ENCODE measurements at places on chromosomes 16 and 17.

DNA sequence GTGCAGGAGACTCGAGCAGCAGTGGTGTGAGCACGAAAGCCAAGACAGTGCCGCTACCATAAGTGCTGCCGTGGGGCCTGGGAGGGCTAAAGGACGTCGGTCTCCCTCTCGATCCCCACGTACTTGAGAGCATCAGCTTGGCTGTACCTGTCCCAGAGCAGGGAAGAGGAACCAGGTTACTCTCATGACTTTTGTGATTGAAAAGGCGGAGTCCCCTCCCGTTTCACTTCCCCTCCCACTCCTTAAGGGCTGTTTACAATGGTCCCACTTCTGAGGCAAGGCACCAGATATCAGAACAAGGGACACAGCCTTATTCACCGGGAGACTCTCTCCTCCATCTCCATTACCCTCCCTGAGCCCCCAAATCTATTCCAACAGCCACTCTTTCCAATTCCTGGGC is 20.1 kb downstream of the CNTNAP1 start:
- no peak for DNase-seq

- DNase-seq, result peak; percentile 56
Measured at GRCh38 chr17:40168262-40168832, 8.9 kb upstream of the RAPGEFL1 start.

DNA sequence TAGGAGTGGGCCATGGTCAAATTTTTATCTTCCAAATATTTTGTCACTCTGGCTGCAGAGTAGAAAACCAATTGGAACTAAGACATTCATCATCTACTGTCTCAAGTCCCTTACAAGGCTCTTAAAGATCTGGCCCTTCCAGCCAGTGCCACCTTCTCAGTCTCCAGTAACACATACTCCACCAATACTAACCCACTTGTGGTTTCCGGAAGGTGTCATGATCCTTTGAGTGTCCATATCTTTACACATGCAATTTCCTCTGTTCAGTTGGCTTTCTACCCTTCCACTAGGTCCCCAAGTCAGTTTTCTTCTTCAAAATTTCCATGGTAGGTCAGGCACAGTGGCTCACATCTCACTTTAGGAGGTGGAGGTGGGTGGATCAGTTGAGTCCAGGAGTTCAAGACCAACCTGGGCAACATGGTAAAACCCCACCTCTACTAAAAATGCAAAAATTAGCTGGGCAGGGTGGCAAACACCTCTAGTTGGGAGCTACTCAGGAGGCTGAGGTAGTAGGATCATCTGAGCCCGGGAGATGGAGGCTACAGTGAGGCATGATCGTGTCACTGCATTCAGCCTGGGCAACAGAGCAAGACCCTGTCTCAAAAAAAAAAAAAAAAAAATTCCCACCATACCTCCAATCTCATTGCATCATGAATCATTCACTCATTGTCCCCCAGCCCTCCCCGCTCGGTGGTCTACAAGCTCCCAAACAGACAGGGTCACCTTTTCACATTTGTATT is 6.0 kb upstream of the GRB2 start:
- DNase-seq, result no peak

DNA sequence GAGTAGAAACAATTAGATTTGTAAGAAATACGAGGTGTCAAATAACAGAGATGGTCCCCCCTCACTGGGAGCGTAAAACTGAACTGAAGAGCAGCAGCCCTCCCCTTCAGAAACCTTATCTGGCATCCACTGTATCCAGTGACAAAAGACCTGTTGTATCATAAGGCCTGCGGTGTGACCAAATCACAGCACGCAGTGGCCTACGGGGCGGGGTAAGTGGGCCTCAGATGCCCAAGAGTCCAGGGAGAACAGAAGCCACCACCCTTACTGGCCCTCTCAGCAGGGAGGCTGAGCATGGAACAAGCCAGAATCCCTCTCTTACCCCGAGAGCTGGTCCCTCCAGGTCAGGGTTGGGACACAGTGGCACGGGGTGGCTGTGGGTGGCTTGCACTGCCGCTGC is 5.5 kb downstream of the JMJD6 start:
- no peak for DNase-seq

GRCh38 chr17:50426814-50427787 is 1.1 kb downstream of the ACSF2 start:
- DNase-seq, result peak; percentile 35

GRCh38 chr17:42814633-42815399 is 9.3 kb downstream of the BECN1 start:
- no peak for DNase-seq

DNA sequence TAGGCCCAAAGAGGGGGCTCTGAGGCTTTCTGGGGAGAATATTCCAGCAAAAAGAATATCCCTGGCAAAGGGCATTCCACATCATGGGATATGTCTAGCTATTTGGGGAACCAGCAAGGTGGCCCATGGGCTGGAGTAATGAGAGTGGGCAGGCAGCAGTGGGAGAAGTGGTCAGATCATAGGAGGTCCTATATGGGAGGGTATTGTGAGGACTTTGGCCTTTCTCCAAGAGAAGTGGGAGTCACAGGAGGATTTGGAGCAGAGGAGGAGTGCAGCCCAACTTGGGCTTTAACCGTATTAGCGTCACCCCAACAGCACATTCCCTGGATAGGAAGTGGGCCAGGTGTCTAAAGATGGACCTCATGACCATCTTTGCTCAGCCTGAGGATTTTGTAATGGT is 151.4 kb downstream of the ENGASE start:
- no peak for DNase-seq

GRCh38 chr17:65885541-65886312 is 306.2 kb downstream of the CEP112 start:
- no peak for DNase-seq

GRCh38 chr17:27990100-27990499 is 52.4 kb upstream of the NLK start:
- DNase-seq, result no peak

GRCh38 chr16:20610892-20611349 is 34.8 kb upstream of the ACSM2B start:
- DNase-seq, result no peak

GRCh38 chr16:67917852-67918236 is 13.8 kb downstream of the CTRL start:
- DNase-seq, result peak; percentile 86

DNA sequence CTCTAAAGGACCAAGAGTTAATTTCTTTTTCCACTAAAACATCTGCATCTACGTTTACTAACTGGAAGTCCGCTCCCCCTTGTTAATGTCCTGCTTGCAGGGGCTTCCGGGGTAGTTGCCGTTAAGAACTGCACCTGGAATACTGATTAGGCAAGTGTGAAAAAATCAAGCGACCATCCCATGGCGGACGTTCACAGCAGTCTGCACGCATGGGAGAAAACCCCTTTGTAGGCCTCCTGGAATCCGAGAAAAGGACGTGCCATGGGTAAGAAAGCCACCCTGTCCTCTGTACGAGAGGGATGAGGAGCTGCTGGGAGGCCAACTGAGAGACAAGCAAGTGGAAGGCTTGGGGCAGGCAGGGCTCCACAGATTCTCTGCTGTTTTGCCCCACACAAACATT is 14.9 kb downstream of the SNN start:
- DNase-seq, result no peak

- no peak for DNase-seq
Measured at GRCh38 chr17:6479622-6480302, 35.5 kb downstream of the PIMREG start.

DNA sequence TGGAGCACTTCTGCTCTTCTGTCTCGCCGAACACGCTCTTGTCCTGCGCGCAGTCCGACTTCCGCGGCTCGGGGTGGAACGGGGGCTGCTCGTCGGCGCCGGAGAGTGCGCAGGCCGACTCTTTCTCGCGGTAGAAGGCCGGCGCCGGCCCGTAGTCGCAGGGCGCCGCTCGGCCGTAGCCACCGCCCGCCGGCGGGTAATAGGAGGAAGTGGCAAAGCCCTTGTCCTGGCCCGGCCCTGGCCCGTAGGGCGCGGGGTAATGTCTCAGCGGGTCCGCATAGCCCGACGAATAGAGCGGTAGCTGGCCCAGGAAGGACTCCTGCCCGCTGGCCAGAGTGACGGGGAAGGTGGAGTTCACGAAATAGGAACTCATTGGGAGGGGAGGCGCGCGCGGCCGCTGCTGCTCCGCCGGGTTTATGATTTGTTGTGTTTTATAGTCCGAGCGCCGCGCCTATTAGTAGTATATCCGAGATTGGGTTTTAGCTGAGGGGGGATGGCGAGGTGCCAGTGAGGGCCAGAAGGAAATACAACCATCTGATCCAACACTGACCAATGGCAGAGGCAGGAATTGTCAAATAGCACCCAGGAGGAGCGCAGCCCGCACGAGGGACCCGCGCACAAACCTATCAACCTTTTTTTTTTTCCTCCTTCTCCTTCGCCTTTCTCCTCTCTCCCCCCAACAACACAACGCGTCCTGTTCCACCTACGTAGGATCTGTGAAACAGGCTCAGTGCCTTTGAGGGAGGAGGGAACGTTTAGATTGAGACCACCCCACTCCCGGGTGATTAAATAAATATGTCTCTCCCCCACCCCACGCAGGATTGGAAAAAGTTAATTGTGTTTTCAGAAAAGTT is 4.4 kb upstream of the HOXB5 start:
- peak; percentile 28 for DNase-seq

- no peak for DNase-seq
Measured at GRCh38 chr17:1820528-1821252, 9.0 kb downstream of the SMYD4 start.

GRCh38 chr16:8874388-8874787 is 5.6 kb upstream of the CARHSP1 start:
- DNase-seq, result no peak
